Hair follicle dermal papilla cell (primary cell): ENCODE measurements at places on chromosomes 12 and 14. TPM values are rescaled to one million over a fixed set of nuclear protein-coding genes. Genes with fewer than 3 reads are reported as not detected.

Gene C1QL4
- 0.12 TPM in 1 of 2 replicates, not detected in the other for total RNA-seq

Gene NCOR2
- 112 and 116 TPM in 2 replicates for total RNA-seq

Gene POTEG
- total RNA-seq = not detected in 2 replicates

Gene ZNF26
- 24.0 and 30.3 TPM in 2 replicates for total RNA-seq

Gene ANKRD33
- not detected in 2 replicates for total RNA-seq

Gene ATXN3
- 35.3 and 37.5 TPM in 2 replicates for total RNA-seq

Gene MAP1LC3B2
- total RNA-seq = 0.36 and 0.49 TPM in 2 replicates

Gene TMEM19
- total RNA-seq = 23.3 and 33.9 TPM in 2 replicates

Gene ADAM21
- total RNA-seq = under 0.01 TPM in 1 of 2 replicates, not detected in the other

Gene MOAP1
- 12.0 and 14.8 TPM in 2 replicates for total RNA-seq

Gene OASL
- total RNA-seq = 0.12 and 0.49 TPM in 2 replicates

Gene KIF26A
- 0.24 and 1.5 TPM in 2 replicates for total RNA-seq

Gene COL2A1
- total RNA-seq = 0.16 TPM in 1 of 2 replicates, not detected in the other

Gene KLHDC1
- 3.2 and 5.7 TPM in 2 replicates for total RNA-seq

Gene LGMN
- total RNA-seq = 34.2 and 51.9 TPM in 2 replicates

Gene OTOGL
- 0.16 and 0.36 TPM in 2 replicates for total RNA-seq

Gene GLIPR1L1
- total RNA-seq = not detected in 2 replicates

Gene RBP5
- total RNA-seq = not detected in 2 replicates

Gene TAS2R7
- 0.16 TPM in 1 of 2 replicates, not detected in the other for total RNA-seq

Gene MMP19
- 15.4 and 16.1 TPM in 2 replicates for total RNA-seq

Gene GPRC5D
- not detected in 2 replicates for total RNA-seq

Gene FIGNL2
- total RNA-seq = 0.36 and 0.65 TPM in 2 replicates

Gene TBC1D30
- total RNA-seq = 0.12 and 0.32 TPM in 2 replicates
